ENCODE measurements at places on chromosomes 7 and 10. TPM values are rescaled to one million over a fixed set of nuclear protein-coding genes. Genes with fewer than 3 reads are reported as not detected.
A peak's percentile ranks its signal among the peaks of the same experiment; 100 is the strongest.

- DNase-seq = no peak
Observed at GRCh38 chr10:29199339-29199738, 89.5 kb upstream of the LYZL1 start.

- DNase-seq = no peak
Observed at GRCh38 chr10:121804460-121804859, 123.4 kb downstream of the ATE1 start.

DNA sequence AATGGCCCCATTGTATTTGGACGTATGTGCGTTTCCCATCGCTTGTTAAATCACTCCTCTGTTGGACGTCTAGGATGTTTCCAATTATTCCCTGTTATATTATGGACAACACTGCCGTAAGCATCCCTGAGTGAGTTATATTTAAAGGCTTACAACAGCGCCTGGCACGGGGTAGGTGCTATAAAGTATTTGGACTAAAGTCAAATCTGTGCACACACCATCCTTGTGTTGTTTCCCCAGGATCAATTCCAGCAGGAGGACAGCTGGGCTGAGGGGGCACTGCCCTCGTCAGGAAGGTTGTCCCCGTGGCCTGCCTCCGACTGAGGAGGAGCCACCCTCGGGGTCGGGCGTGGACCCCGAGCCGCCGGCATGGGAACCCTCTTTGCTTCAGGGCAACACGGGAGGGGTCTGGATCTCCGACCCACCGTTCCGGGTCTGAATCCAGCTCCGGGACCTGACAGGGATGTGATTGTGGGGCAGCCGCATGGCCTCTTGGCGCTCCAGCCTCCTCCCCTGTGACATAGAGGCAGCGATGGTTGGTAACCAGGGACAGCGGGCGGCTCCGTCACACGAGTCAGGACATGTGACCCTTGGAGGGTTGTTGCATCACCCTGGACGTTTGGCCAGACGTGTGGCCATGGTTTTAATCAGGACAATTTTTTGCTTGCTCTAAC, 1.5 kb upstream of the JAKMIP3 start:
- DNase-seq = no peak

GRCh38 chr7:133434246-133434865, 181.5 kb downstream of the EXOC4 start:
- DNase-seq = no peak

GRCh38 chr7:140261522-140261921, 84.7 kb upstream of the KDM7A start:
- no peak for DNase-seq

GRCh38 chr10:48649349-48649944, 35.2 kb upstream of the WDFY4 start:
- no peak for DNase-seq

DNA sequence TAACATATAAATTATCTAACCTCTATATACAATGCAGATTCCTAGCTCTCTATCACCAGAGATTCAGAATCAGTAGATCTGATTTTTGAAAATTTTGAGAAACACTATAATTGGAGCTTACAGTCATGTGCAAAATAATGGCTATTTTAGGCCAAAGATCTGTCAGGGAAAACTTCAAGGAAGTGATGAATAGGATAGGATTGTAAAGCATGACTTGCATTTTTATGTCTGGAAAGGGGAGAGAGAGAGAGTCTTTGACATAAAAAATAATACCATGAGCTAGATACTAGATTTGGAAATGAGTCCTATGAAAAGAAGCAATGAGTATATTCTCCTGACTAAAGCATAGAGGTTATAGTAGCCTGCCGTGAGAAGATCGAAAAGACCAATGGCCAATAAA, 181.1 kb downstream of the SDHAF3 start:
- no peak for DNase-seq

DNA sequence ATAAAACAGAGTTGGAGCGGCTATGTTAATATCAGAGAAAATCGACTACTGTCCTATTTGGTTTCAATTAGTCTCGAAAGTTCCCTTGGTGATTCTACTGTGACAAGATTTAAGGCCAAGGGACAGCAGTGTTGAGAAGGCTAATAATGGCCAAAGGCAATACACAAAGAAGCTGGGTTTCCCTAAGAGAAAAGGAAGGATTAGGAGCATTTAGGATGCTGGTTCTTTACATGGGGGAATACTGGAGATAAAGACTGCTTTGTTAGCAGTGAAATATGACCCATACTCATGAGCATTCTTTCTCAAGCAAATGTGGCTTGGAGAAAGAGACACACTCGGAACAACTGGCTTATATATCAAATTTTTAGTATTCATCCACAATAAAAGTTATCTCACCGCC, 32.2 kb downstream of the IQUB start:
- no peak for DNase-seq

GRCh38 chr10:20622531-20623211, 274.4 kb downstream of the NEBL start:
- DNase-seq = no peak

DNA sequence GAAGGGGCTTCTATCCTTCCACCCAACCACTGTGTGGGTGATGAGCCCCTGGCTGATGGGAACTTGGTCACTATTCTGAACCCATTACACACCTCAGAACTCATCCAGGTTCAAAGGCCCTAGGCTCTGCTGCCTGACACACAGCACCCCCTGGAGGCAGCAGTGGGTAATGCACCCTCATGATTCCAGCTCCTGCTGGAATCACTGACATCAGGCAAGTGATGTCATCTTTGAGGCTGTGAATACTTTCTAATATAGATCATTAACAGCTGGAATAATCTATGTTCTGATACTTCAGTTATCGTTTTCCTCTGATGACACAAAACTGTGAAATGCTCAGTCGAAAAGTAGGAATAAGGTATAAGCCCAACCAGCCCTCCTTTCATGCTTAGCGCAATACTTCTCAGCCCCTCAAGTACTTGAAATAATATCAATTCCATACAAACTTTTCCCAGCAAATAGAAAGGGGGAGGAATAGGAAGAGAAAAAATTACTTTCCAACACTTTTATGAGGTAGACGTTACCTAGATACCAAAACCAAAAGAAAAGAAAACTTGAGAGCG, 7.5 kb upstream of the RBP3 start:
- DNase-seq = peak; percentile 95

DNA sequence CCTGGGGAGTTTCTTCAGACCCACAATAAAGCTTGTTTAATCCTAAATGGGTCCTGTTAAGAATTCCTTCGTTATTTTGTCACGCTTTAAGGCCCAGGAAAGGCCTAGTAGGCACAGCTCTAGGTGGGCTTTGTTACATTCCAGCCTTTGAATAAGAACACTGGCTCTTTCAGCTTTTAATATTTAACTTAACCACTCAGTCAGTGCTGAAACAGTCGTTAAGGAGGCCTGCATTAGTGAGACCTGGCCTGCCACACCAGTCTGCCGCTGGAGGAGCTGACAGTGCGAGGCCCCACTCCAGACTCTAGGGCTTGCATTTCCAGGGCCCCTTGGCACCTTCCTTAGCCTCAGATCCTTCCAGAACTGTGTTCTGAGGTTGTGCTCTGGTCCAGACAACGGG, 351.4 kb downstream of the GLRX3 start:
- no peak for DNase-seq

DNA sequence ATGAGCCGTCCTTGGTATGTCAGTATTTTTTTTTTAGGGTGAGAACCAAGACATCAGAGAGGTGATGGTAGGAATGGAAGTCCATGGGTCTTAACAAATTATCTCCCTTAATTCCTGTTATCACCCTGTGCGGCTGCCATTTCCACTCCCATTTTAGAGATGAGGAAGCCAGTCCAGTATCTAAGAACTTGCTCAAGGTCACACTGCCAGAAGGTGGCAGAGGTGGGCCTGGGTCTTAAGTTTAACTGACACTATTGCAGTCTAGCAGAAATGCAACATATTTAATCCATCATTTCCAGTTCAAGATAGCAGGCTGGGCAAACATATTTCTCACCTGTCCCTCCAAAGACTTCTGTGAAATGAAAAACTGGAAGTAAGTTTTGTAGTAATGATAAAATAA, 108.3 kb downstream of the GLI3 start:
- no peak for DNase-seq

- DNase-seq = no peak
Observed at GRCh38 chr10:23158370-23158769, 33.7 kb upstream of the PTF1A start.

DNA sequence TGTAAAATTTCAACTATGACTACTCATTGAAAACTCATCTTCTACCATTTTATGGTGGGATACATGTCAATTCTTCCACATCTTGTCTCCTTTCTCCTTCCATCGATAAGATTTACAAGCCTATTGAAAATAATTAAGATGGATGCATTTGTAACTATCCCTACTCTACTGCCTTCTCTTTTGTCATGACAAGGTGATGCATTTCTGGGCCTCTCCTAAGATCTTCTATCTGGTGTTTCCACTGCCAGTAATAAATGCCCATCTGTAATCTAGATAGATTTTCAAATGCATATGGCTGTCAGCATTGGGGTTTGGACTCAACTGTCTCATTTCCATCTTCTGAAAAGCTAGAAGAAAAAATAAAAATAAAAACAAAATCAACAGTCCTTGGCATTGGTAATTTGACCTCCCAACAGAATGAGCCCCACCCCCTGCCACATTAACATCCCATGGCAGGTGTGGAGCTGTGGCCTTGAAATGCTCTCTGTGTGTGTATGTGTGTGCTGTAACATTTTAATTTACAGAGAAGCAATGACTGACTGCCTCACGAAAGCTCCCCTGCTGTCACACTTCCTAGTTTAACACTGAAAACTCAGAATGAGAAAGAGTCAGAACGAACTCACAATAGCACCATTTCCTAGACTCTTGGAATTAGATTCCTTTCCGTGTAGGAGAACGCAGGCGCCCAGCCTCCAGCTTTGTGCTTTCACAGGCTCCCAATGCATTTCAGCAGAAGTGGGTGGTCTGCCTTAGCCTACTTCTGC, 74.2 kb downstream of the RHOBTB1 start:
- no peak for DNase-seq

DNA sequence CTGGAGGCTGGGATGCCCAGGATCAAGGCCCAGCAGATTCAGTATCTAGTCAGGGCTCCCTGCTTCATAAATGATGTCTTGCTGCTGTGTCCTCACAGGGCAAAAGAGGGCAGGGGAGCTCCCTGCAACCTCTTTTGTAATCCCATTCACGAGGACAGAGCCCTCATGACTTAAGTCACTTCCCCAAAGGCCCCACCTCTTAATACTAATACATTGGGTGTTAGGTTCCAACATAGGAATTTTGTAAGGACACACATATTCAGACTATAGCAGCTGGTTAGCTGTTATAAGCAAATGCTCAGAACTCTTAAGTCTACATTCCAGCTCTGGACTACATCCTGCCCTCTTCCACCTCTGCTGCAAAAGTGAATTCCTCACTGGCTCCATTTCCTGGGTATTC, 63.0 kb downstream of the VOPP1 start:
- no peak for DNase-seq

DNA sequence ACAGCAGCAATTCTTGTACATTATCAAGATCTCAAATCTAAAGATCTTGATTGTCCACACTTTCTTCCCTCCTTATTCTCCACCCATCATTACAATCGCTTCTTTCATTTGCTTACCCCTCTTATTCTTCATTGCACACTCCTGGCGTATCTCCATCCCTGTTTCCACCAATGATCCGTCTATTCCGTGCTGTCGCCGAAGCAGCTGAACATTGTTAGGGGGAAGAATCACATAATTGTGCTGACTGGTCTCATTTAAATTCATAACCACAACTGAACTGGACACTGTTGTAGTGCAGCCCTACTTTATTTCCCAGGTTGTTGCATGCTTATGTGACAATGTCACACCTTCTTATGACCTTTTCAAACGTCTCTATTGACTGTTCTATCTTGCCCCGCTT, 18.9 kb upstream of the NRP1 start:
- DNase-seq = no peak

GRCh38 chr10:28711041-28711440, 33.7 kb downstream of the BAMBI start:
- no peak for DNase-seq

DNA sequence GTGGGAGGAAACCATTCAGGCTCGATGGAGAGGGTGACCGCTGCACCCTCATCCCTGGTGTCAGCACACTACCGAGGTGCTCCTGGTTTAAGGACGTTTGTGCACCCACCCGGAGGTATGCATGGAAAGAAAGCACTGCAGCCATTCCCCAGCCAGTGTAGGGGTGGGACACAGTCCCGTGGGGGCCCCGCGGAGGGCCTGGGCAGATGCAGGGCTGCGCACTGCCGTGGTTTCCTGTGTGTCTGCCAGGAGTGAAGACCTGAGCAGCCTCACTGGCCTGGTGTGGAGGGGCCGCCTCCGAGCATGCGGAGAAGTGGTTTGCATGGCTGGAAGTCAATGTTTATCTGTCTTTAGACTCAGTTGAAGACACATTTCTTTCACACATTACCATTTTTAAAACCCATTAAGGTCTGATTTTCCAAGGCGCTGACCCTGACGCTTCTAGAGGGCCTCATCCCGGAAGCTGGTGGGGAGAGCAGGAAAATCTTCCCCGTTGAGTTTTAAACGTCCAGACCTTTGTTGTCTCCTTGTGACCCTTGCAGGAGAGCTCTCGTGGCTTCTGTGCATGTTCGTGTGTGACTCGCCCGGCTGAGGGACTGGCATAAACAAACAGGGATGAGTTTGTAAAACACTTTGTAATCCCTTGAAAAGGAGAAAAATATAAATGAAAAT, 188.1 kb downstream of the MGMT start:
- no peak for DNase-seq

DNA sequence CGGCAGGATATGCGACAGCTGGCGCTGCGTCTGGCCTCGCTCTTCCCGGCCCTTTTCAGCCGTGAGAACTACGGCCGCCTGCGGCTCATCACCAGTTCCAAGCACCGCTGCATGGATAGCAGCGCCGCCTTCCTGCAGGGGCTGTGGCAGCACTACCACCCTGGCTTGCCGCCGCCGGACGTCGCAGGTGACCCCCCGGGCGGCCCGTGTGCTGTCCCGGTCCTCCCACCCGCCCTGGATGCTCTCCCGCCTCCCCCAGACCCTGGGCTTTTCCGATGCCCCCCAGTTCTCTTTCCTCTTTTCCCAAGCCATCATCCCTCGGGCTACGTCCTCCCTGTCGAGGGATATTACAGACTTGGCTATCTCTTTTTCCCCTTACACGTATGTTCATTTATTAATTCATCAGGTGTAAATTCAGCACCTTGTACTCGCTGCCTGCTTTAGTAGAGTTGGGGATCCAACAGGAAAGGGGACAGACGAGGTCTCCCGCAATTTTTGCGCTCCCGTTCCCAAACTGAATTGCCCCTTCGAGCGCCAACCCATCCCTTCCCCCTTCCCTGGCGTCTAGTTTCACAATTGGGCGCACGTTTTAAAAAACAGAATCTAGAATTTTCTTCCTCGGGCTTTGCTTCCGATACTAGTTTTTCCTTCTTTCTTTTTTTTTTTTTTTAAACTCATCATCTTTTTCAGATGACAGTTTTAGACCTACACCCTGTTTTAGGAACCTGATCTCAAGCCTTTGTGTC, 846 bp downstream of the MINPP1 start:
- DNase-seq = no peak

- no peak for DNase-seq
Observed at GRCh38 chr7:100360135-100360854, 2.4 kb downstream of the PILRB start.

GRCh38 chr7:37686556-37687345, 3.2 kb downstream of the GPR141 start:
- no peak for DNase-seq

Gene FFAR4
- not detected for total RNA-seq

Gene GIMAP7
- total RNA-seq = not detected

Gene FRAT1
- total RNA-seq = 5.2 TPM

Gene SLC18A2
- 6.7 TPM for total RNA-seq

Gene MINPP1
- 26.1 TPM for total RNA-seq

Gene WIPF3
- total RNA-seq = 12.1 TPM

Gene PKD2L1
- total RNA-seq = 0.20 TPM

Gene PNLIPRP2
- not detected for total RNA-seq

Gene OPN1SW
- total RNA-seq = not detected

Gene AOAH
- 0.55 TPM for total RNA-seq

Gene CALCR
- 3.0 TPM for total RNA-seq

Gene TCAF2
- total RNA-seq = 0.31 TPM

Gene SRGN
- total RNA-seq = not detected

Gene ANKRD61
- 0.42 TPM for total RNA-seq

All from H1 (cell line).